ENCODE measurements at places on chromosomes 12 and 14.

- DNase-seq = no peak
Measured at GRCh38 chr14:66831173-66831572, 323.2 kb downstream of the GPHN start.

DNA sequence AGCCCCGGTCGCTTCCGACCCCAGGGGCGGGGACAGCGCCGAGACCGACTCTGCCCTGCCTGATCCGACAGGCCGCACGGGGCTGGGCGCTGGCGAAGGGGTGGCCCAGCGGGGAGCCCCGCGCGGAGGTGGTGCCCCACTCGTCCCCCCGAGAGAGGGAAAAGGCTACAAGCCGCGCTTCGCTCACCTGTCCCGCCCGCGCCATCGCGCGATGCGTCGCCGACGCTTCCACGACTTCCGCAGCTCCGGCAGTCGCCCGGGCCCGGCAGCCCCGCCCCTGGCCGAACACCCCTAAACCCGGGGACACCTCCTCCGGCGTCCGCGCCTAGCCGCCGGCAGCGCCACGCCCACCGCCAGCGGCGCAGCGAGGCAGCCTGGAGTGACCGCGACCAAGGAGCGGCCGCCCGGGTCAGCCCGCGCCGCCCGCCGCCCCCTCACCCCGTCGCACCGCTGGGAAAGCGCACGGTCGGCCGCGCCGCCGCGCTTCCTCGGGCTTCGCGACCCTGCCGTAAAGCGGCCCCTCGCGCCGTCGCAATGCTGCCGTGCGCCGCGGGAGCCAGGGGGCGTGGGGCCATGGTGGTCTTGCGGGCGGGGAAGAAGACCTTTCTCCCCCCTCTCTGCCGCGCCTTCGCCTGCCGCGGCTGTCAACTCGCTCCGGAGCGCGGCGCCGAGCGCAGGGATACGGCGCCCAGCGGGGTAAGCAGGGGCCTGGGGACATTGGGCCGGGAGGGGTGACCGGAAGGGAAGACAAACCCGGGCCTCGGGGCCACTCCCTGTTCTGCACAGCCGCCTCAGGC is at the start of the genes BAG5 and COA8:
Gene BAG5 (minus strand): TSS at position 229 of the 797 bp plus-strand sequence. CDS start 1,493 bp downstream, outside the sequence.
Gene COA8 (plus strand): TSS at position 532 of the 797 bp plus-strand sequence. CDS start 42 bp downstream, at position 574.
- peak; percentile 92 for DNase-seq

DNA sequence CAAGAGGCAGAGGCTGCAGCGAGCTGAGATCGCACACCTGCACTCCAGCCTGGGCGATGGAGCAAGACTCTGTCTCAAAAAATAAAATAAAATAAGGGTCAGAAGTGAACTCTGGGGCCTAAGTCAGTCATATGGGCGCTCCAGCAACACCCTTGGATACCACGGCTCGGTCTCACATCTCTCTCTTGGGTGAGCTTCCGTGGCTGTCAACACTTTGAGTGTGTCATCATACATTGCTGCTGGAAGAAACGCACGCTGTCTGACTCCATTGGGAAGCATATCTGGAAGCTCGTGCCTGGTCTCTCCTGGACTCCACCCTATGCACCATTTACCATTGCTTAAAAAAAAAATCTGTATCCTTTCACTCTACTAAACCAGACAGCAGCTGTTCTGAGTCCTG is 20.2 kb downstream of the GLRX5 start:
- no peak for DNase-seq

DNA sequence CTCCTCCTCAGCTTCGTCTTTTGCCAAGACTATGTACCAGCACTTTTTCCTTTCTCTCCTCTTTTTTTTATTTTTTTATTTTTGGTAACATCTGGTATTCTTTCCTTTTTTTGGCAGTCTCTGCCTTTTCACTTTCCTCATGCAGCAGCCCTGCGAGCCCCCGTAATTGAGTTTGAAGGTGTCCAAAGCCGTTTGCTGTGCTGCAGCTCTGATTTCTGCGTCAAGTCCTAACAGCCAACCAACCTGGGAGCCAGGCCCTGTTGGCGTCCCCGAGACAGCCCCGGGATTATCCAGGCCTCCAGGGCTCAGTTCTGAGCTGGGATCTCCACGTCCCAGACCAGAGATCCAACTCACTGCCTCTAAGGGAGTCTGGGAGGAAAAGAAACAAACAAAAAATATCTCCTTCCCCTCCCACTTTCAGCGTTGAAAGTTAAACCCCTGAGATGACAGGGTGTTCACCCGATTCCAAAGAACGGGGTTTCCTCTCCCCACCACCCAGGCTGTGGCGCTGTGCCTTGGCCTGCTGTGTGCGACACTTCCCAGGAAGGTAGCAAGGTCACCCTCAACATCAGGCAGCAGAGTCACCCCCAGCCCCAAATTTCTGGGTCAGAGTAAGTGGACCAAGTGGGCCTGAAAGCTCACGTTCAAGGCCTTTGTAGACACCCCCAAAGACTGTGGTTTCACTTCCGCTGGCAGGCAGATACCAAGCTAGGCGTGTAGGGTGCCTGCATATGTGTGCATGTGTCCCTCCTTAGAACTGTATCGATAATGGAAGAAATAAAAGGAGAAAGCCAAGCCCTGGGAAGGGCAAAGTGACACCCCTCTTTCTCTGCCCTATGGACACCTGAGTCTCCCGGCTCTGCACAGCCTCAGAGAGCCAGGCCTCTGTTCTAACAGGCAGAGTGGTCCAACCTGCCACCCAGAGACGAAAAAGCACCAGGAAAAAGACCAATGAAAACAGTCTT is 11.1 kb downstream of the BCL11B start:
- DNase-seq = no peak

DNA sequence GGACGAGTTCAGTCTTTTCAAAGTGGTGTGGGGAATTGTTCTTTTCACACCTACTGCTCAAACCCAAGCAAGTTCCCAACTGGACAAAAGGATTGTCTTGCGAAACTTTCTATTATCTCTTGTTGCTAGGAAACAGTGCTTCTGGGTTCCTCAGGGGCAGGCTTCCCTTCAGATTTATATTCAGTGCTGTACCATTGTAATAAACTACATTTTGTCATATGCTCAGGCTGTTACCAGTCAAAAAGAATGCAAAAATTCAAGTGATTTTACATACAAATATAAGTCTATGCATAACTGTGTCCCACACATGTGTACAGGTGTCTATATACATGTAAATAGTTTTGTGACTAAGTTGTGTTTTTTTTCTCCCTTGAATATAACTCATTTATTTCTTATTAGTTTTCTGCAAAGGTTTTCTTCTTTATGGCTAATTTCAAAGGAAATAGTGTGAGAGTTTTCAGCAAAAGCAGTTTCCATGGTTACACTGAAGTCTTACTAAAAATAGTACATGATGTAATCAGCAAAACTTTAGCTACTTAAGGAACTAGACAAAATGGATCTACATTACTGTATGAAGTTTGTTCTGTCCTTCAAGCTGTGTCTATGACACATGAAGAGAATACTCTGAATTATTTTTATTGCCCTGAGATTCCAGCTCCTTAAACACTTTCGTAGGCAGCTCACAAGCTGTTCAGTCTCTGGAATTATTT is 430.2 kb upstream of the TMPO start:
- DNase-seq = peak; percentile 5

- peak; percentile 24 for DNase-seq
Measured at GRCh38 chr12:70645494-70646317, 8.5 kb upstream of the PTPRB start.

DNA sequence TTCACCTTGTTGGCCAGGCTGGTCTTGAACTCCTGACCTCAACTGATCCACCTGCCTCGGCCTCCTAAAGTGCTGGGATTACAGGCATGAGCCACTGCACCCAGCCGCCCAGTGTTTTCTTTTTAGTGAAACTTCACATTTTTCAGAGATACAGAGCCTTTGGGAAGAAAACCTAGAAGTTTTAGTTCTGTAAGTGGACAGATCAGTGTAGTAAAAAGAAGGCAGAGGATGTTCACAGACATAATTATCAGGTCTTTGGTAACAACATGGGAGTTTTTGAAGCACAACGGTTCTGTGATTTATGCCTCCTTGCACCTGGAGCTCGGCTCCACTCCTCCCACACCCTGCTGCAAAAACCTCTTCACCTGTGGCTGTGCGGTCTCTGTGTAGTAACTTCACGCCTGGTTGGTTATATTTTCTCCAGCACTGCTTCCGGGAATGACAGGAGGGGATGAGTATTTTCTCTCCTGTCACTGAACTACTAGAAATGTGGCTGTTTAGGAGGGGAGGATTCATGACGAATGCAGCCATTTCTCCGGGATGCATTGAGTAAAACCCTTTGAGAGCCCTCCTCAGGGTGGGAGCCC is 67.0 kb downstream of the ARF6 start:
- DNase-seq = no peak

GRCh38 chr14:50383618-50384225 is 13.0 kb downstream of the CDKL1 start:
- DNase-seq = peak; percentile 42

DNA sequence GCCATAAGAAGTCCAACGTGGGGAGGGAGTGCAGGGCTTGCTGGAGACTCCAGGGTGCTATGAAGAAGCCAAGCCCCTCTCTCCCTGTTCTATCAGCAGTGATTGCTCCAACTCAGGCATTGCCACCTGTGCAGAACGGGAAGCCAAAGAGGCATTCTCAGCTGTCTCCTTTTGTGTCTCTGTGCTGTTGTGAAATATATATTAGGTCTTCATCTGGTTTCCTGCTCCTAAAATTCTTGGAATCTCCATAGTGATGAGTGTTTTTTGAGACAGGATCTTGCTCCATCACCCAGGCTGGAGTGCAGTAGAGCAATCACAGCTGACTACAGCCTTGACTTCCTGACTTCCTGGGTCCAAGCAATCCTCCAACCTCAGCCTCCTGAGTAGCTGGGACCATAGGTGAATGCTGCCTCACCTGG is 51.2 kb upstream of the AEBP2 start:
- DNase-seq = no peak

GRCh38 chr12:54193434-54193833 is 4.6 kb upstream of the SMUG1 start:
- no peak for DNase-seq

DNA sequence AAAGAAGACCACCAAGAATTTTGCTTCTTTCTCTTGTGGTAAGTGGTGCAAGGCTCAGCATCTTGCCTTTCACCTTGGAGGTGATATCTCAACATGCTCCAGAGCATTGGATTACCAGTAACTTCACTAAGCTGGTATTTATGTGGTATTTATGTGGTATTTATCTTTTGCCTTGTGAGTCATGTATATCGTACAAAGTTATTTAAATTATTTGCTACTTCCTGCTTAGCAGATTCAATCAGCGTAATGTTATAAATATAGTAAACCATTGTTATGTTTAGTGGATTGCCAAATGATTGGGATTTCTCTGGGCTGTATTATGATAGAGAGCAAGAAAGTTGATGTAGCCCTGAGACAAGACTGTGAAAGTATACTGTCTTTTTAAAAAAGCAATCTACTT is 366.4 kb downstream of the IPO8 start:
- no peak for DNase-seq

DNA sequence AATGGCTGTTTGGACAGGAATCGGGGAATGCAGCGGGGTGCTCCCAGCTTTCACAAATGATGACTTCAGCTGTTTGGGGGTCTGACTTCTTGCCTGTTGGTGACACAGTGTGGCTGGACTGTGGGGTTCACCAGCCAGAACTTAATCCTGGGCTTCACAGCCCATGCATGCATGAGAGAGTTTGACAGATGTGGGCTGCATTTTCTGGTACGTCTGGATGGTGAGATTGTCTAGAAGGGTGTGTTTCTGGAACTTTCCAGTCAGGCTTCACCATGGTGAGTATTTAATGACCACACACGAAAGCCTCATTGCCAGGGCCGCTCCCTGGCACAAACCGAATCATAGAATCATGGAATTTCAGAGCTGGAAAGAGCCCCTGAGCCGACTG is 29.6 kb downstream of the CHST11 start:
- DNase-seq = no peak

- no peak for DNase-seq
Measured at GRCh38 chr12:2212537-2212936, 159.8 kb downstream of the CACNA1C start.

- no peak for DNase-seq
Measured at GRCh38 chr14:24255931-24256711, 6.9 kb downstream of the TGM1 start.

- no peak for DNase-seq
Measured at GRCh38 chr12:59186451-59186850, 266.1 kb upstream of the LRIG3 start.

DNA sequence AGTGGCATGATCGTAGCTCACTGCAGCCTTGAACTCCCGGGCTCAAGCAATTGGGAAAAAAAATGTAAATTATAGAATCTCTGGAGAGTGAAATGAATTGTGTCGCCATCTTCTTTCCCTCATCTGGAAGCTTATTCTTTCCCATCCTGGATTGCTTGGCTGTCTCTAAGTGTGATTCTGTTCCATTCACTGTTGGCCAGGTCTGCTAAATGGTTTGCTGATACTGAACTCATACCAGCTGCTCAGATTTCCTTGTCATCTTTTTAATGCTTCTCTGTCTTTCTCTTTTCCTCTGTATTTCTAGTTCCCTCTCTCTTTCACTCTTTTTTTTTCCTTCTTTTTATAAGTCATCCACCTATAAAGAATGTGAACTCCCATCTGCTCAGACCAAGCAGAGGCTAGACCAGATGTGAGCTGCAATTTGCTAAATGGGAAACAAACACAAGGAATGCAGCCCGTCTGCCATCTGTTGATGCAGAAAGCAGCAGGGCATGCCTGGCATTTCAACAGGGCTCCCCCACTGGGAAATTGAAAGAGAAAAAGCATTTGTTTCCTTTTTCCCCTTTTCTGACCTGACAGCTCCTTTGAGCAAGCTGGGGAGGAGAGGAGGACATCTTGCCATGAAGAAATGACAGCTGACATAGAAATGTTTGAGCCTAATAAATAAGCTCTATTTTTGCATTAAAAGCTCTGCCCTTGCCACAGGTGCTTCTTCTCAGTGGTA is 1823.6 kb upstream of the FLRT2 start:
- DNase-seq = peak; percentile 8

- no peak for DNase-seq
Measured at GRCh38 chr14:100780646-100781355, 45.1 kb upstream of the MEG3 start.

DNA sequence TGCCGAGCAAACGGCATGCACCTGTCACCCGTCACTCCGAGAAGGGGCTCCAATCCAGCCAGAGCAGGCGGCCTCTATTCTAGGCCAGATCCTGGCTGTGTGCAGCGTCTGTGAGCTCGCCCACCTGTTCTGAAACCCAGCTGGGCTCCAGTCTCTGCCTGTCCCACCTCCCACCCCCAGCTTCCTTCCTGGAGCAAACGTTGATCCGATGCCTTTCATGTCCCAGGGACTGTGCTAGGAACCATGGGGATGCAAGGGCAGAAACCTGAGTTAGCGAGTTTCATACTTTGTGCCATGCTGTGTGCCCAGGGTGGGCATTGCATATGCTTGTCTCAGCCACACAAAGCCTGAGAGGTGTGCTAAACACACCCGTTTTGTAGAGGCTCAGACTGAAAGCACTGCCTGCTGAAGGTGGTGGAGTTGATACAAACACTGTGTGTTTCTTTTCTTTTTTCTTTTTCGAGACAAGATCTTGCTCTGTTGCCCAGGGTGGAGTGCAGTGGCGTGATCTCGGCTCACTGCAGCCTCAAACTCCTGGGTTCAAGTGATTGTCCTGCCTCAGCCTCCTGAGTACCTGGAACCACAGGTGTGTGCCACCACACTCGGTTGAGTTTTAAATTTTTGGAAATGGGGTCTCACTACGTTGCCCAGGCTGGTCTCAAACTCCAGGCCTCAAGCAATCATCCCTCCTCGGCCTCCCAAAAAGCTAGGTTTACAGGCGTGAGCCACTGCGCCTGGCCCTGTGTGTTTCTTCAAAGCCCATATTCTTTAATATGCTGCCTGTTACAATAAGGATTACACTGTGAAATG is 84.1 kb upstream of the MED13L start:
- DNase-seq = no peak

Measured in NCI-H446 (cell line).